ENCODE measurements at places on chromosomes 12 and 14.

DNA sequence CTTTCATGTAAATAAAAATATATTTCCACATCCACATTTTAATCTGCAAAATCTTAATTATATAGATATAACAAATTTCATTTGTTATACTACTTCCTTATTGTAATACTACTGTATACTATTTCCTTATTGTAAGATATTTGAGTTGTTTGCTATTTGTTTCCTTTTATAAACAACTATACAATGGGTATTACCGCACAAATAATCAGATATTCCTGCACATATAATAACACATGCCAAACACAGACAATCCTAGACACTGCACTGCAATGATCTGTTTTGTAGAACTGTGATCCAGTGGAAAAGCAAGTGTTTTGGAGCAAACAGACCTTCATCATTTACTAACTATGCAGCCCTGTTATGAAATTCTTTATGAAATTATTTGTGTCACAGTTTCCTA, 30.5 kb downstream of the PRKD1 start:
- no peak for DNase-seq

DNA sequence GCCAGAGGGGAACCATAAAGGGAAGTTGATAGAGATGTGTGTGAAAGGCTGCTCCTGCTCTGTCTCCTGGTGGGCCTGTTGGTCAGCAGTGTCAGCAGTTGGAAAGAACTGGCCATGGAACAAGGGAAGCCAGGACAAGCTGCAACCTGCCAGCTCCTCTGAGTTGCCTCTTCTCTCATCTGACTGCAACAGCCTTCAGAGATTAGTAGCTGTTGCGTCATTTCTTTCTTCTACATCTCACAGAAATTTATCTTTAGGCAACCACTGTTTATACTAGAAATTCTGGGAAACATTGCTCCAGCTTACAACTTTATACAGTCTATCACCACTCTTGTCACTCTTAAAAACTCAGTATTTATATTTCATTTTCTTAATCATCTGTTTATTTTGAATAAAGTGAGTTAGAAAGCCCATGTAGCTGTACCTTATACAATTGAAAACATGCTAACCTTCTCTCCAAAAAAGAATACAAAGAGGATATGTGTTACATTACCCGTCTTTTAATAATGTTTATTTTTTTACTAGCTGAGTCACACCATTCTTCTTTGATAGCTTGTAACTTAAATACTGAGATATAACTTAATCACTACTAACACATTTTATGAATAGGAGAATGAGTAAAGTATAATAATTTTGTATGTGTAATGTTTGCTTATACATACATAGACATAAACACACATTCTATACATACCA, 224.2 kb downstream of the LRFN5 start:
- DNase-seq = no peak

DNA sequence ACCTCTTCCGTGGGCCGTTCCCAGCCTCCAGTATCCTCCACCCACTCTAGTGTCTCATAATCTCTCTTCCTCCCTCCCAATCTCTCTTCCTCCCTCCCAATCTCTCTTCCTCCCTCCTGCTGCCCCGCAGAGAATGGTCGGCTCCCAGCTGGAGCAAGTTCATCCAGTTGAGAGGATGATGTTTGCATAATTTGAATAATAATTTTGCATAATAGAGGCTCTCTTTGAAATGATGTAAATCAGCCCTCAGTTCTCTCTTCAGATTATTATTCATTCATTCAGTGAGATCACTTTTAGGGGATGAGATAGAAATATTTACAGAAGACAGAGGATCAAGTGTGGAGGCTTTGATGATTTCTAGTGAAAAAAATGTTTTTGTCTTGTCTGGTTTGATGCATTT, 125.0 kb downstream of the PTPN11 start:
- no peak for DNase-seq

GRCh38 chr12:70609739-70610491, 27.3 kb downstream of the PTPRB start:
- no peak for DNase-seq

DNA sequence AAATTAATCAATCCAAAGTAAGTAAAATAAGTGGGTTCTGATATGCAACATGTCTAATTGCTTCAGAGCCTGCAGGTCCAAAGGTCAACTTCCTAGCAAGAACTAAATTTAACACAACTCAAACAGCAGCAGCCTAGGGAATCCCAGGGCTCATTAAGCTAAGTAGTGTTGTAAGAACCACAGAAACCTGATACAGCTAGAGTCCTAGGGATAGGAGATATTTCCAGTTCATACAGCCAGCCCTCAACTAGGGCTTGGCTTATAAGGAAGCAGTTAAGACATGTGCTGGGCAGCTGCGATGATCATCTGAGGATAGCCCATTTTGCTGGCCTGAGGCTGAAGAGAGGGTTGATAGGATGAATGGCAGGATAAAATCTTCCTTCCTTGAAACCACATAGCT, at the start of gene OR4Q3:
Gene OR4Q3 (plus strand): TSS at position 316 of the 400 bp plus-strand sequence.
- no peak for DNase-seq

DNA sequence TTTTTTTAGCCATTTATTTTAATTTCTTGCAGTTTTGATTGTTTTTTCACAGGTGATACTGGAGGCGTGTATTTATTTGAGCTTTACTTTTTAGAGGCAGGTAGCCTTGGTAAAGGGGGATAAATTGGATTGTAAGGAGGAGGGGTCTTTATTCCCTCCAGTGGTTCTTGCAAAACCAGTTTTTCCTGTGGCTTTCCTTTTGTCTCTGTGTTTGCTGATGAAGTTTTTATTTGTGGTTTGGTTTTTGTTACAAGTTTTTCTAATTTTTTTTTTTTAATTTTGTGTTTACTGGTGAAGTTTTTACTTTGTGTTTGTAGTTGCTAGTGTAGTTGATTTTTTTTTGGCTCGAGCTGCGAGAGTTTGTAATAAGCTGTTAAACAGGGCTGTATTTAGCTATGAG, 278.5 kb downstream of the PRKD1 start:
- no peak for DNase-seq

GRCh38 chr14:25406818-25407217, 356.9 kb upstream of the STXBP6 start:
- no peak for DNase-seq

DNA sequence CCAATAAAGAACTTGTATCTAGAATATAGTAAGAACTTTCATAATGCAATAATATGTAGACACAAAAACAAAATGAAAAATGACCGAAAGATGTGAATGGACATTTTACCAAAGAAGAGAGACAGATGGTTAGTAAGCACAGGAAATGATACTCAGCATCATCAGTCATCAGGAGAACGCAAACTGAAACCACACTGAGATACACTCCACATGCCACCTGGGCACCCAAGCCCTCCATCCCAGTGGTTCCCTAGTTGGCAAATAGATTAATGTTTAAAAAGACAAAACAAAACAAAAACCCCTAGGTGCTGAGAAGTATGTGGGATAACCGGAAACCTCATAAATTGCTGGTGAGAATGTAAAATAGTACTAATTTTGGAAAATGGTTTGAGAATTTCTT, 26.8 kb upstream of the VPS33A start:
- no peak for DNase-seq

GRCh38 chr12:74903522-74903921, 306.1 kb downstream of the KCNC2 start:
- DNase-seq = no peak

- no peak for DNase-seq
These were observed 111.2 kb upstream of the TMCC3 start for GRCh38 chr12:94761559-94761958.

- no peak for DNase-seq
These were observed 365.1 kb upstream of the SFSWAP start for GRCh38 chr12:131345521-131346436.

DNA sequence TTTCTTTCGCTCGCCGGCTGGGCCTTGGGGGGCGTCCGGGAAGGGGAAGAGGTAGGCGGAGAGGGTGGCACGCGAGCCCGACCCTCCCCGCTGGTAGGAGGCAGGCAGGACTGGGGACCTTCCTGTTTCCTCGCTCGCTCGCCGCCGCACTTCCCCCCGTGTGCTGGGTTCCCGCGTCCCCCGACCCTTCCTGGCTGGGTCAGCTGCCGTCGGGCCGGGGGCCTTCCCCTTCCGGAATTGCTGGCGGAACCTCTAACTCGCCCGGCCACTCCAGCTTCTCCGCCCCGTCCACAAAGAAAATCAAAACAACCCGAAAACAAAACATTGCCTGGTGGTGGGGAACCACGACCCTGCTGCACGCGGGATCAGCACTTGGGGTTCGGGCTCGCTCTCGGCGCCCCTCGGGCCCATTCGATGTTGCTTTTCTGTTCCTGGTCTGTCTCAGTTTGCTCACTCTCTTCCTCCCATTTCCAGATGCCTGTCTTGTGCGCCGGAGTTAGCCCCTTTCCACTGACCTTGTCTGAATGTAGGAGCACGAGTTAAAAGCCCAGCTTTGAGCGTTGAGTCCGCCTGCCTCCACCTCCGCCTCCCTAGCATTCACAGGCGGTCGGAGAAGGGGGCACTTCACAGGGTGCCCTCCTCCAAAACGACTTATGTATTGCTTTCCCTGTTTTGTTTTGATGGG, 581 bp downstream of the PAPOLA start:
- DNase-seq = no peak

DNA sequence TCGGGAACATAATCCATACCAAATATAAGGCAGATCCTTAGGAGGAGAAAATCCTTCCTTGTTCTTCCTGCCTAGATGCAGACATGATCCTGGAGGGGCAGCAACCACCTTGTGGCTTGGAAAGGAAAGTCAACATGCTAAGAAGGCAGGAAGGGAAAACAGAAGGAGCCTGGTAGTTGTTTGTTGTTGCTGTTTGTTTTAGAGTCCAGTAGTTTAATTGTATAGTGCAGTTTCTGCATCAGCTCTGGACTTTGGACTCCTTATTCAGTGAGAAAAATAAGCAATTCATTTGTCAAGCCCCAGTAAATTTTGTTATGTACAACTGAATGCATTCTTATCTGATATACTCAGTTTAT, 45.7 kb upstream of the APPL2 start:
- no peak for DNase-seq

DNA sequence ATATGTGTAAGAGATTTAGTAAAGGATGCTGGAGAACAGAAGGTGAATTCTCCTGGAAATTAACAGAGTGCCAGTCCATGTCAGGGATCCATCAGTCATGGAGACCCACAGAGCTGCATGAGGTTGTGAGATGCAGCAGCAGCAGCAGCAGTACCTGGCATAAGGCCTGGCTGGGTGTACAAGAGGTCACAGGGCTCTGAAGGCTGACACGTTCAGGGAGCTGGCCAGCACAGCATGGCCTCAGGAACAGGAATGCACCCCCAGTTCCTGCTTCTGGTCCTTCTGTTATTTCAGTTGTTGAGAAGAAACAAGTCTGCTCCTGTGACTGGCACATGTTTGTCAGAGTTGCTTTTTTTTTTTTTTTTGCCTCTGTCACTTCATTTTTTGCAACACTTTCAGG, 210.8 kb downstream of the CNTN1 start:
- no peak for DNase-seq

DNA sequence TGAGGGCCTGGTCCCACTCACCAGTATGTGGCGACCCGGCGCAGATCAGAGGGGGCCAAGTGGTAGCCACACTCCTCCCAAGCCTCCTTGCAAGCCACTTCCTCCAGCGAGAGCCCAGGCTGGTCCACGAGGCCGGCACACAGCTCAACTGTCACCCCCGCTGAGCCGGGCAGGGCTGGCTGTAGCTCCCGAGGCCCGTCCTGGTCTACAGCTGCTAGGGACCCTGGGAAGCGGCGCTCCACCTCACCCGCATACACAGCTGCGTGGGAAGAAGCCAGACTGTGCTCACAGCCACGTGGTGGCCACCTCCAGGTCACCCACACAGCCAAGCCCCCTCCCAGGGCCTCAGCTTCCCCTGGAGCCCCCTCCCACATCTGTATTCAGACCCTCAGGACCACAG, 4.6 kb downstream of the NUDT14 start:
- no peak for DNase-seq

DNA sequence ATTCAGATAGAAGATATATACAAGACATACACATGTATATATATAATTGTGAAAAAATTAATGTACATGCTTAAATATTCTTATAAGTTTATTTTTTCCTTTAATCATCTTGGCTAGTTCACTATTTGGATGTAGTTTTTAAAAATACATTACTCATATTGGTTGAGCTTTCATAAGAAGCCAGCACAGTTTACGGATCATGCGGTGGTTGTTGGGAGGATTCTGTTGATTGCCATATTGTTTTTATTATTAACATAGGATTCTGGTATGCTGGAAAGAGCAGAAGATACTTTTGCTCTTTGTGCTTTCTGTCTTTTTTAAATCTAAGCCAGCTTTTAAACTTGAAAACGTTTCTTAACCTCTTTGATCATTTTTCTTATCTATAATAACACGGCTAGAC, 163.4 kb downstream of the OTOGL start:
- no peak for DNase-seq

DNA sequence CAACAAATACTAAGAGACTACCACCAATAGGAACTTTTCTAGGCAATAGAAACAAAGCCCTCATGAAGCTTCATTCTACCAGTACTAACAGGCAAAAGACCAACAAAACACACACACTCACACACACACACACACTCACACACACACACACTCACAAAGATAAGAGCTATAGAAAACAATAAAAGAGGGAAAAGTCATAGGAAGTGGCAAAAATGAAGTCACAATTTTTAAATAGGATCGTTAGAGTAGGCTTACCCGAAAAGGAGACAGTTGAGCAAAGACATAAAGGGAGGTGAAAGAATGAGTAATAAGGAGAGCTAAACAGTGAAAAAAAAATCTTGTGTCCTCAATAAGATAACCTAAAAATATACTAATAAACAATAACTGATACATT, 66.5 kb downstream of the C2CD5 start:
- DNase-seq = no peak

DNA sequence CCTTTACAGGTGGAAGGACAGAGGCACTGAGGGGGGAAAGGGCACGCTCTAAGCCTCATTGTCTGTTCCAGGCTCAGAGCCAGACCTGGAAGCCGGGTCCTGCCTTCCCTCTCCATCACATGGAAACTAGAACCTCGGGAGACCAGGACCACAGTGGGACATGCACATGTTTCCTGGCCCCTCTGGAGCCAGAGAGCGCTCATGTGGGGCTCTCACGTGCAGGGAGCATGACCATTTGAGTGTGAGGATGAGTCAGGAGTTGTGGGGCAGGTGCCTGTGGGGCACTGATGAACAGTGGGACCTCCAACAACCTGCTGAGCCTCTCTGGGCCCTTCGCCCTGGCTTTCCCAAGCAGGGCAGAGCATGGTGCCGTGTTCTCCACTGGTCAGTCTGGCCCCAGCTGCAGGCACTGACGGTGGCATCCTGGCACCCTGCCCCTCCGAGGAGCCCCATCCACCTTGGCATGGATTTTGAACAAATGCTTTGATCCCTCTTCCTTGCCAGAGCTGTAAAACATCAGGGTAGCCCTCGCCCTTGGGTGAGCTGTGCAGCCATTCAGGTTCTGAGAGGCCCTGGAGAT, 100.2 kb downstream of the RIN3 start:
- no peak for DNase-seq

Measured in stimulated activated CD4-positive, alpha-beta T cell treated with anti-CD3 and anti-CD28 coated beads, Interleukin-1b, Interleukin-23, amount 100 ng/mL, for 1 hour (primary cell).